ENCODE measurements at places on chromosomes 6 and 20. TPM values are rescaled to one million over a fixed set of nuclear protein-coding genes. Genes with fewer than 3 reads are reported as not detected.

Gene TMEM14C
- total RNA-seq = 31.7 TPM

Gene MAS1
- total RNA-seq = not detected

Gene PMEPA1
- 37.4 TPM for total RNA-seq

Gene OR2B6
- not detected for total RNA-seq

Gene PYGB
- total RNA-seq = 30.8 TPM

Gene NKX2-2
- not detected for total RNA-seq

Gene GPLD1
- 6.2 TPM for total RNA-seq

Gene RAET1L
- total RNA-seq = not detected

Gene GNRH2
- 2.5 TPM for total RNA-seq

Gene CRISP3
- not detected for total RNA-seq

Gene IMPG1
- total RNA-seq = not detected

Gene RHAG
- total RNA-seq = not detected

Gene PCIF1
- 78.9 TPM for total RNA-seq

Gene BPIFB2
- total RNA-seq = not detected

Gene RGS17
- not detected for total RNA-seq

Gene TRIM10
- total RNA-seq = not detected

Gene MICAL1
- total RNA-seq = 202 TPM

Gene AVP
- total RNA-seq = 7.0 TPM

Gene KIAA1755
- total RNA-seq = not detected

Gene RSPO4
- total RNA-seq = 0.37 TPM

Gene PRDM13
- total RNA-seq = not detected

Gene PKIB
- not detected for total RNA-seq

Gene RFX6
- total RNA-seq = not detected

Gene RRAGD
- 2.7 TPM for total RNA-seq

Gene C6orf136
- total RNA-seq = 37.2 TPM

Measured in B cell (primary cell).